ENCODE measurements at places on chromosomes 16 and 17.

GRCh38 chr17:29582254-29582765, 7.1 kb downstream of the GIT1 start:
- DNase-seq, result no peak

DNA sequence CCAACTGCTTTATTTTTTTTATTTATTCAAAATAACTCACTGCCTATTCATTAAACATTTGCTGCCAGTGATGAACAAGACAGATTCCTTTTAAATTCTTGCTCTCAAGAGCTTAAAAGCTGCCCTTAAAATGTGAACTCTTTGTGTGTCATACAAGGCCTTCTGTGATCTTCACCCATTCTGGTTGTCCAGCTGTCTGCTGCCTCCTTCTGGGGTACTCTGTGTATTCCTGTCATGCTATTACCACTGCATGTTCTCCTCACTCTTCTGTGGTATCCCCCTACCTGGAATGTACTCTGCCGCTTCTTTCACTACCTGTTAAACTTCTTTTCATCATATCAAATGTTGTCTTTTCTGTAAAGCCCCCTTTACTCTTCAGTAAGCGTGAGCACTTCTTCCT, 165.8 kb downstream of the CHD9 start:
- peak; percentile 62 for DNase-seq

DNA sequence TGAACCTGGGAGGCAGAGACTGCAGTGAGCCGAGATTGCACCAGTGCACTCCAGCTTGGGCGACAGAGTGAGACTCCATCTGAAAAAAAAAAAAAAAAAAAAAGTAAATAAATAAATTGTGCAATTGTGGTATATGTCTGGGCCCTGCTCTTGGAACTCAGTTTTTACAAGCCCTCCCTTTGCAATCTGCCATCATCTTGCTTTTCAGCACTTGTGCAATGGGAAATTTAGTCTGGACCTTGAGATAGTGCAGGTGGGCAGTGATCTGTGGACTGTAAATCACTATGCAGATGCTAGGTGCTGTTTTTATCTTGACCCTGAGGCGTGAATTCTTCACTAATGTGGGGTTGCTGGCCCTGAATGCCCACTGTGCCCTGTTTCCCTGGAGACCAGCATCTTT, 6.5 kb upstream of the RAP1GAP2 start:
- no peak for DNase-seq

DNA sequence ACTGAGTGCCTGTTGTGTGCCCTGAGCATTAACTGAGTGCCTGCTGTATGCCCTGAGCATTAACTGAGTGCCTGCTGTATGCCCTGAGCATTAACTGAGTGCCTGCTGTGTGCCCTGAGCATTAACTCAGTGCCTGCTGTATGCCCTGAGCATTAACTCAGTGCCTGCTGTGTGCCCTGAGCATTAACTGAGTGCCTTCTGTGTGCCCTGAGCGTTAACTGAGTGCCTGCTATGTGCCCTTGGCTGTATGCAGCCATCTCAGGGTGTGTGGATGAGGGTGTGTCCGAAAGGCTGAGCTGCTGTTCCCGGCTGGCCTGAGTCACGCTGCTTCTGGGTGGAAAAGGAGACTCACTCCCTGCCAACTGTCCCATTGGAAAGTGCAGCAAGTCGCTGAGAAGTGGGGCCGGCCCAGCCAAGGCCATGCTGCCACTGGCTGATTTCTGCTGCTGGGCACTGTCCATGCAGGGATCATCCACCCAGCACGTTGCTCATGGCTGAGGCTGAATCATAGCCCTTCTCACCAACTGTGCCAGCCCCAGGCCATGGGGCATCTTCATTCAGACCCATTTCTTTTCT, 113.8 kb downstream of the OR1D5 start:
- DNase-seq, result no peak

GRCh38 chr17:37382056-37382455, 6.3 kb downstream of the C17orf78 start:
- no peak for DNase-seq

GRCh38 chr17:48544349-48545021, 424 bp downstream of the HOXB2 start:
- DNase-seq, result peak; percentile 79

GRCh38 chr17:29677221-29677791, 54.6 kb upstream of the CORO6 start:
- peak; percentile 53 for DNase-seq

- DNase-seq, result no peak
Measured at GRCh38 chr16:85048921-85049562, 21.4 kb downstream of the KIAA0513 start.

- DNase-seq, result no peak
Measured at GRCh38 chr16:74775255-74775654, 635 bp upstream of the FA2H start.

GRCh38 chr17:78608804-78609186, 31.6 kb upstream of the DNAH17 start:
- DNase-seq, result no peak

DNA sequence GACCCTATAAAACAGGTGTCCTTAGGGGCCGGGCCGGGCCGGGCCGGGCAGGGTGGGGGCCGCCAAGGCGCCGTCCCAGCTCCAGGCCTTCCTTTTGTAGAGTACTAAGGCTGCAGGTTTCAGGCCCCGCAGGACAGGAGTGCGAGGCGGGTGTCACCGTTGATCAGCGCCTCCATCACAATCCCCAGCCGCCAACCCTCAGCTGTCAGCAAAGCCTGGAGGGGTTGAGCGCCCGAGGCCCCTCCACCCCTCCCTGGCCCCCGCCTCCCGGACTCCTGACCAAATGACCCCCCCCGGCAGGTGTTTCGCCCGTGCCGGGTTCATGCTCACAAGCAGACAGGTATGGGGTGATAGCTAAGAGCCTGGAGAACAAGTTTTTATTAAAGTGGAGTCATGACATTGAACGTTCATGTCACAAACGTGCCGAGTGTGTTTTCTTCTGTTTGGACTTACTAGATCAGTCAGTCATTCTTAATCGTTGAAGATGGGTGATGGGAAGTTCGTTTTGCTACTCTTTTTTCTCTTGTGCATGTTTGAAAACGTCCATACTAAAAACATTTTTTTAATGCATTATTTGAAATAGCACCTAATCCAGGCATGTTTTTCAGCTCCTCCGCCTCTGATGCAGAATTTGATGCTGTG, 534 bp downstream of the ARL2BP start:
- peak; percentile 65 for DNase-seq

DNA sequence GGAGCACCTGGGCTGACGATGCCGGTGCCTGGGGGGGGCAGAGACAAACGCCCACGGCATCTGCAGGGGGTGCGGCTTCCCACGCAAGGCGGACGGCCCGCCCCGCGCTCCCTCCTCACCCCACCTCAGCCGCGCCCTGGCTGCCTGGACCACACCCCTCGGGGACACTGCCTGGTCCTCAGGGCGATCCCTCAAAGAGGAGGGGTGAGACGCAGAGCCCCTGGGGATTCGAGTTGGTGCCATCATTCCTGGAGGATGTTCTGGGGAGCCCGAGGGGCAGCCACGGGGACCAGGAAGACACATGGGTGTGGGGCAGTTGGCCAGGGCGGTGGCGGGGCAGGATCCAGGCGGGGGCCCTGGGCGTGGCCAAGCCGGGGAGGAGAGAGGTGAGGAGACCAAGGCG, 3.9 kb downstream of the IGFALS start:
- DNase-seq, result no peak

DNA sequence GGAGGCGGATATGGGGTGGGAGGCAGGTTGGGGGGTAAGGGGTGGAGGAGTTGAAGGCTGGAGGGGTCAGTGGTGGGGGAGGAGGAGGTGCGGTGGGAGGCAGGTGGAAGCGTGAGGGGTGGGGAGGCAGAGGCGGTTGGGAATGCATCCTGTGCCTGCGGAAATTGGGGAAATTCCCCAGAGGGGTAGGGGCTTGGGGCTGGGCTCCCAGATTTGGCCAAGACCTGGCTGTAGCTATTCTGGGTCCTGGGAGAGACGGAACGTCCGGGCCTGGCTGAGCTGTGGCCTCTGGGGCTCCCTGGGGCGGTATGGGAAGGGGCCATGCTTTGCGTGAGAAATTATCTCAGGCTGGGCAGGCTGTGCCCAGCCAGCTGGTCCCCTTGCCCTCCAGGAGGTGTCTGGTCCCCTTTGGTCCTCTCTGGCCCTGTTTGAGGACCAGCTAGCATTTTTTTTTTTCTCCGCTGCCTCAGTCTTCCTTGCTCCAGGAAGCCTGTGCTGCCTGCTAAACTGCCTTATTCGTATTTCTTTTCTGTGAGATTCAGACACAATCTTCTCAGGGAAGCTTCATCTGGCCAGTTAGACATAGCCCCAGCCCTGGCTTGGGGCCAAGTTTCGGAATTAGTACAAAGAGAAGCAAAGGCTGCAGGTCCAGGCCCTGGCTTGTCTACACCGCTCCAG, 7.3 kb upstream of the TRPV2 start:
- DNase-seq, result peak; percentile 56

Data from erythroblast (primary cell).